Left ventricle myocardium inferior (tissue), 1 donor: ENCODE measurements at places on chromosomes 7 and 10.

DNA sequence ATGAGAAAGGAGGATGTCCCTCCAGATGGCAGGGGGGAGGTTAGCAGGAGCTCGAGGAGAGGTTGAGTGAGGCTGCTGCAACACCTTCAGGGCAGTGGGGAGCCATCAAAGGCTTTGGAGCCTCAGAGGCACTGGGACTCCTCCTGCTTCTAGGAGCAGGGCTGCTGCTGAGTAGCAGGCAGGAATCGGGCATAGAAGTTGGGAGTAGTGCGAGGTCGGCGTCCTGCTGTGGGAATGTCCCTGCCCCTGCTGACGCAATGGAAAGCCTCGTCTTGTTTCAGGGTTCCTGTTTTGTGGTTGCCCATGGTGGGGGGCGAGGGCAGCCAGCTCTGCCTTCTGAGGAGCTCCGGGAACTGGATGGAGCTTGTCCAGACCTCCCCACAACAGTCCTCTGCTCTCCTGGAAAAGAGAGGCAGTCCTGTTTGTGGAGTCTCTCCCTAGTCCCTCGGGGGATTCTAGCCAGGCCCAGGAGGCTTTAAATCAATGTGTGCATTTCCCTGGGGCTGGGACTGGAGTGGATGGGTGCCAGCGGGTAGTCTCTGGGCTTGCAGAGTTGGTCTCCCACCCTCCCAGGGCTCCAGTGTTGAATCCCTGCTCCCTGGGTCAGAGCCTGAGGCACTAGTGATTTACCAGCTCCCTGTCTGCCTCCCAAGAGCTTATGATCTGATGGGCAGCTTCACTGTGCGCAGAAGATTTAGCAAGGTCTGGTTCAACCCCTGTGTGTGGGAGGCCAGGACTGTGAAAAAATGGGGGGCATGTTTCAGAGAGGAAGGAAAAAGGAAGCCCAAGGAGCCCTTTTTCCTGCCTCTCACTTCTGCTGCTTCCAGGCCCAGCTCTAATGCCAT lies 98.7 kb upstream of the PPIF start:
- peak; percentile 65 for DNase-seq

GRCh38 chr7:24158975-24159374 lies 125.0 kb upstream of the NPY start:
- DNase-seq = no peak

DNA sequence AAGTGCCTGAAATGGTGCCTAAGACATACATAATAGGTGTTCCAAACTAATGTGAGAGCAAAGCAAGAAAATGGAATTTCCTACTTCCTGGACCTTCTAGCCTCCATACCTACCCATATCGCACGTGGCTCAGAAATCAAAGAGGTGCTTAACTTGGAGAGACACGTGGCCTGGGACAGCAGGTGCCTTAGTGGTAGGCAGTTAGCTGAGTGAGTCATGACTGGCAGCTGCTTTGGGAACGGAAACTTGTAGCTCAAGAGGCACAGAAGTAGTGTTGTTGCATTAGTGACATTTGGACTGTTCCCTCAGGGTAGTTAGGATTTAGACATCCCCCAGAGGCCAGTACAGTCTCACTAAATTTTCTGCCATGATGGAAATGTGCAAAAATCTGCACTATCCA lies 12.0 kb upstream of the BMPER start:
- no peak for DNase-seq

- DNase-seq = peak; percentile 77
Measured at GRCh38 chr7:102390697-102391484, 5.3 kb upstream of the PRKRIP1 start.

DNA sequence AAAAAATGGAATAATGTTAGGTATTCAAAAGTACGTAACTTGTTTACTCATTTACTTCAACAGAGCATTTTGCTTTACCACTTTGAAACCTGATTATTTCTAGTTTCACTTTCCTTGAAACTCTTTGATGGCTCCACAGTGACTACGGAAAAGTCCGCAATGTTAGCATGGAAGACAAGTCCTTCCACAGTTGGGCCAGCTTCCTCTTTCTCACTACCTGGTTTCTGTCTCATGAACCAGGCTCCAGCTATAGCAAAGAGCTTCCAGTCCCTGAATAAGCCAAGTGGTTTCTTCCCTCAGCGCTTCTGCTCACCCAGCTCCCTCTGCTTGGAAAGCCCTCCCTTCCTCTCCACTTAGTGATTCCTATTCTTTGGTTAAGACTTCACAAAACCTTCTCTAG lies 44.8 kb upstream of the SLC16A12 start:
- no peak for DNase-seq
